ENCODE measurements at places on chromosomes 2 and 18.

DNA sequence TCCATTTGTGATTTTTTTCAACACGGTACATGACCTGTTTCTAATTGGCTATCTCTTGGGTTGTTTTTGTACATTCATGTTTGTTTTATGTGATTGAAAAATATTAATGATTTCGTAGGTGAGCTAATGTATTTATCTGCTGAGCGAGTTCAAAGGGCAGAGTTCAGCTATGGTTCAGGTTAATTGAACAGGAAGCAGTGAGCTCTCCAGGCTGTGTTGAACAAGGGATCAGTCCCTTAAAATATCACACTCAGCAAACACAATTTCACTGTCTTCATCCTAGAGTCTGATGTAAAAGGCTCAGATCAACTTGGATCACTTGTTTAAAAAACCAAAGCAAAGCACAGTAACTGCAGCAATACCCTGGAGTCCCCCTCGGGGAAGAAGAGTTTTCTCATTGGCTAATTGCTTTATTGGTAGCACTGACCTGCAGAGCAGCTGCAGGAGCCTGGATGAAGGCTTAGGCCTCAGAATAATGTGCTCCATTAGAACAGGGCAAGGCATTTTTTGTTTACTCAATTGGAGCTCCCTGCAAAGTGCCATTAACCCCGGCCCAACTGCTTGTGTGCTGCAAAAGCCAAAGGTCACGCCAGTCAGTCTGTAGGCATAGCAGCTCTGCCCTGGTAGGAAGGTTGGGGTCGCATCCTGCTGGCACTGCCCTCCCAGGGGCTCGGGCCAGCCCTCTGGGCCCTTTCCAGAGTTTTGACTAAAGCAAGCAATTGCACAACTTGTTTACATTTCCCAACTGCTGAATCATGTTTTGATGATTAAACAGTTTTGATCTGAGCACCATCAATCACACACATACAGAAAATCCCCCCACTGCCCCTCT lies 10.5 kb downstream of the ONECUT2 start:
- DNase-seq: no peak

- no peak for DNase-seq
These were observed 18.2 kb downstream of the IWS1 start for GRCh38 chr2:127508023-127508630.

DNA sequence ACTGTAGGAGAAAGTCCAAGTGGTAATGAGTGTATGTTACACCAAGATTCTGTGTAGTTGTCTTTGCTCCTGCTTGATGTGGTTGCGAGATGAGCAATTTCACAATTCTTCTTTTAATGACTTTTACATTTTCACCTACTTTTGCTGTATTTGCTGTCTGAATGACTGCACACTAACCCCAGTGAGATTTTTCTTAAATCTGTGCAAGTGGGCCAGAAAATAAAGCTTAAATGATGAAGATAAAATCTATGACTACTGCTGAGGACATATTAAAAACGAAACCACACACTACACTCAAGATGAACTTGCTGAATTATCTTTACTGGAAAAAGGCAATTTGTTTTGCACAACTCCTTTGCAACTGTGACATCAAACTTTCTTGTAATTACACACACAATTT lies 4.1 kb downstream of the LDAH start:
- no peak for DNase-seq

GRCh38 chr18:22494771-22495170 lies 77.1 kb upstream of the CTAGE1 start:
- DNase-seq: no peak

DNA sequence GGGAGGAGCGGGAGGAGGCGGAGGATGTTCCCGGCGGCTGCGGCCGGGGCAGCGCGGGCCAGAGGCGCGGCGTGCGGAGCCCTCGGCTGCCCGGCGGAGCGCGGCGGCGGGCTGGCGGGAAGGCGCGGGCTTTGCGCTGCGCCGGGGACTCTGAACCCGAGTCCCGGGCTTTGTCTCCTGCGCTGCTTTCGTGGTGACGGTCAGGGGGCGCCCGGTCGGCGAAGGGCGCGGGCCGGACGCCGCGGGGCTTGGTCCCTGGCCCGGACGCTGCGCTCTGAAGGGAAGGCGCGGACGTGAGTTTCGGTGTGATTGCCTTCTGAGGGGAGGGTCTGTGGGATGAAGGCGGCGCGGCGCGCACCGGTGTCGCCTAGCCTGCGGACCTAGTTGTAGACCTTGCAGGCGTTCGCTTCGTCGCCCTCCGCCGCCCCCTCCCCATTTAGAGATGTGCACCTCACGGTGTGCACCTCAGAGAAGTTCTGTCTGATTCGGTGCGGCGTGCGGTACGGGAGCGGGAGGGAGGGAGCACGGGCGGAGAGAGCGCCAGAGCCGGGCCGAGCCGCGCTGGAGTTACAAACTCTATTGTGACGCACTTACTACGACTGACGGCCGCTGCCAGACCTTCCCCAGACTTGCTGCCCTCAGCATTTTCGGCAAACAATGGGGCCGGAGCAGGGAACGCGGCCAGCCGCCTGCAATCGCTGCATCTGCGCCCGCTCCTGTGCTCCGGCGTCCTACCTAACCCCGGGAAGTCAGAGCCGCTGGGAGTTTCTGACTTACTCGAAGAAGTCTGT lies 2.1 kb downstream of the BCL2L11 start:
- peak; percentile 67 for DNase-seq

- no peak for DNase-seq
These were observed 121.8 kb upstream of the ZBTB14 start for GRCh38 chr18:5417342-5417741.

All from activated T-cell treated with anti-CD3 and anti-CD28 coated beads, Interleukin-2, amount 50 U/mL, for 48 hours (primary cell).